ENCODE measurements at places on chromosomes 12 and 14.

GRCh38 chr14:77565289-77565993 lies 51.0 kb downstream of the SPTLC2 start:
- no peak for DNase-seq

GRCh38 chr12:117114784-117115183 lies 15.6 kb upstream of the TESC start:
- DNase-seq: no peak

DNA sequence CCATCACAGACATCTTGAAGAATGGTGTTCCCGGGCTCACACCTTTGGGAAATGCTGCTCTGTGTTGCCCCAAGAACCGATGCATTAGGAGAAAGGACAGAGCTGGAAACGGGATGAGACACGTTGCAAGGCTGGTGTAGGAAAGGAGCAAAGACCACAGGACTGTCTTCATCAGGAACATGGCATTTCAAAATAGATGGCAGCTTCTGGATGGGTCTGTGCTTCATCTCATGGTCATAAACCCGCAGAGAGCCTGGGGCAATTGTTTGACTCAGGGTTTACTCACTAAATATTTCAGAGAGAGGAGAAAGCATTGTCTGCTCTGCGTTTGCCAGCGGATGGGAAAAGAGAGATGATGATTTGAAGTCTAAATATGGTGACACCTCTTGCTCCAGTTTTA lies 76.3 kb downstream of the CACNA1C start:
- DNase-seq: no peak

GRCh38 chr12:108399514-108399913 lies 60.4 kb upstream of the CMKLR1 start:
- peak; percentile 76 for DNase-seq

DNA sequence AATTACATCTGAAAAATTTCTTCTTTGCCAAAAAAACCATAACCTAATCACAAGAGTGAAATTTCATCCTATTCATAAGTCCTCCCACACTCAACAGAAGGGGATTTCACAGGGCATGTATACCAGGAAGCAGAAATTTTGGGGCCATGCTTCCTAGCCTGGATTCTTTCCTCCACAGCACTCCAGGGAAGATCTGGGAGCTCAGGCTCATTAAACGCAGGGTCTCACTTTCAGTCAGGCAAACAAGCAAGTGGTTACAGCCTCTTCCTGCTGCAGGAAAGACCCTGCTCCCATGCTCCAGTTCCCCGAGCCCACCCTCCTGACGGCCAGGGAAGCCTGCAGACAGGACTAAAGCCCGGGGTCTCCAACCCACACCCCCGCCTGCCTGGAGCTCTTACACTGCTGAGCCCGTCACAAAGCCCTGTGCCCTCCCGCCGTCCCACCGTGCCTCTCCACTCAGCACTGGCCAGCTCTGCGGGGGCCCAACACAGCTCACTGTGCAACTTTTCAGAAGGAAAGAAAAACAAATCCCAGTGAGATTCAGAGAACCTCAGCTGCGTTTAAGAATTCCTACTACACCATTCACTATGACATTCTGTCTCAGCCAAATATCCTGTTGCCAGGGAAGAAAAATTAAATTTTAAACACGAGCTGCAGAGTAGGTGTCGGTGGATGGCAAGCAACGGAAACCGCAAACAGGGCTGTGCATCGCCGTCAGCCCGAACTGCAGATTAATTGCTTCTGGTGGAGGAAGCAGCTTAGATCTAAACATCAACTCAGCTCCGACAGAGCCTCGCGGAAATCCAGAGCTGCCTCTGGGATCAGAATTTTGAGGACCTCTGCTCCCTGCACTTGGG lies 106.7 kb upstream of the SFSWAP start:
- no peak for DNase-seq

DNA sequence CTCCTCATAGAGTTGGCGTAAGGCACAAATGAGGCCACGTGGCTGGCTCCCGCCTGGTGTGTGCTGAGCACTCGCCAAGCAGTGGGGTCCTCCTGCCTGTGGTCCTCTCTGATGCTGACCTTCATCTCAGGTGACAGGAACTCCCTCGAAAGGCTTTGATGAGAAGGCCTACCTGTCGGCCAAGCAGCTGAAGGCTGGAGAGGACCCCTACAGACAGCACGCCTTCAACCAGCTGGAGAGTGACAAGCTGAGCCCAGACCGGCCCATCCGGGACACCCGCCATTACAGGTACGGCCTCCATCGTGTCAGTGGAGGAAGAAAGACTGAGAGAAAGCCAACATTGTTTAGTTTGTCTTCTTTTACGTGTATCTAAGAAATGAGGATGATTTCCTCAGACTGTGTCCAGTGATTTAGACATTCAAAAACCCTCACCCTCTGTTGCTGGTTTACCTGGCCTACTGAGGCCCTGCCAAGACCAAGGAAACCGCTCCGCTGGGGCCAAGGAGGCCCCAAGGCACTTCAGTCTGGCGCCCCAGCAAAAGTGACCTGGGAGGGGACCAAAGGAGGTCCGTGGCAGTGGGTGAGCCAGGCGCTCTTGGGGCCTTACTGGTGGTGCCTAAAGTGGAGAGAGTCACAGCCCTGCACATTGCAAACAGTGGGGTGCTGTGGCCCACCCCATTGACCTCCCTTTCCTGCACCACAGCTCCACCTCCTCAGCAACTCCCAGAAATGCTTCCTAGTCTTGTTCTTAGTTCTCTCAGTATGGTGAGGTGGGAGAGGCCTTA lies 60.8 kb downstream of the GALNT16 start:
- DNase-seq: no peak

DNA sequence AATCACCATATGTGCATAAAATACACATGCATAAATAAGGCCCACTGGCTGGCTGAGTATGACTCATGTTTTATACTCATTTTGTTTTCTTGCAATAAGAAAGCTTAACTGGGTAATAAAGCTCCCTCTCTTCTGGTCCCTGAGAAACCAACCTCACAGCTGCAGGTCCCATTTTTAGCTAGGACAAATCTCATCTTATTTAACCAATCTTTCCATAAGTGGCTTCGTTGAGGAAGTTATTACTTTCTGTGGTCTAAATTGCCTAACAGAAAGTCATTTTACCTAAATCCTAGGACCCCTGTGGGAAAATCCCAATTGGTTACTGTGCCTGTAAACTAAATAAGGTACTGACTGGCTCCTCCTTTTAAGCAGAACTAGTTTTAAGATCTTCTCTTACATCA lies 232.8 kb upstream of the FBXO33 start:
- DNase-seq: no peak

DNA sequence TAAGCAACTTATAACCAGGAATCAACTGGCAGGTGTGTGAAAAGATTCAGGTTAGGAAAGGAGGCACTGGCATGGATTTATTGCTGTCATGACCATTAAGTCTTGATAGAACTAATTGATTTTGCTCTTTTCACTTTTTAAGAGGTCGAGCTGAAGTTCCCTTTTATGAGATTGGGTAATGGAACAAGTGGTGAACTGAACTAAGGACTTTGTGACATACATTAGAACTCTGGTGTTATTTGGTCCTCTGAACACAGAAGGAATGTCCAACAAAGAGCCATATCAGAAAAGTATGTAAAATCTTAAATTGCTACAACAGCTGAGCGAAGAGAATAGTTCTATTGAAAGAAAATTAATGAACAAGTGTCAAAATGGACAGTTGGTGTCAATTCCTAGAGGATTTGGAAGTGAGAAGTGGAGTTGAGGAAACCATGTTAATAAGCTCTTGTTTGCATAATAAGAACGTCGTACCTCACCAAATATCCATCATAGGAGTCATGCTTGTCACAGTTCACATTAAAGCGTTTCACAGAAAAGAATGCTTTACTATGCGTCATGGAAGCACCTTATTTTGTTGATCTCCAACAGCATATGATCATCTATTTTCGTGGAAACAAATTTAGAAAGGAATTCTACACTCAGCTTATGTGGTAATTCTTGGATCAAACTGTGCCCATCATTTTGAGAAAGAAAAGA lies 8.4 kb upstream of the MYF6 start:
- DNase-seq: peak; percentile 72

- peak; percentile 69 for DNase-seq
Measured at GRCh38 chr12:75868501-75868900, 163.1 kb downstream of the PHLDA1 start.

DNA sequence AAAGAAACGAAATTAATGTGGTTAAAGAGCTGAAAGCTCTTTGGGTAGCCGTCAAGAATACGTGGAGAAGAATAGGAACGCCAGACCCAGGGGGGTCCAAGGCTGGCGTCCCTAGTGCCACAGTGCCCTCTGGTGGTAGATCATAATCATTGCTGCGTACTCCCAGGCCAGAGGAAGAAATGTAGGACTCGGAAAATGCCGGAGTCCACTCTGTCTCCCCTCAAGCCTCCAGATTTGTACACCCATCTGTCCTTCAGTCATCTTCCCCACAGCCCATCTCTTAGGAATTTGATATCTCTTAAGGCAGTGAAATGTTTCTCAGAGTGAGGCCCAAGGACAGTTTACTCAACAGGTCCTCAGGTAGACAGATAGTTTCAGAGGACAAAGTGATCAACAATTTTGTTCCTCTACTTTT lies 25.4 kb upstream of the PLEKHG6 start:
- peak; percentile 73 for DNase-seq

GRCh38 chr12:62258941-62259630 lies 1.1 kb upstream of the USP15 start:
- no peak for DNase-seq

- DNase-seq: no peak
Measured at GRCh38 chr14:20524027-20524426, 18.7 kb downstream of the RNASE10 start.

GRCh38 chr12:133202493-133203343 lies 21.4 kb downstream of the ZNF268 start:
- DNase-seq: peak; percentile 13

DNA sequence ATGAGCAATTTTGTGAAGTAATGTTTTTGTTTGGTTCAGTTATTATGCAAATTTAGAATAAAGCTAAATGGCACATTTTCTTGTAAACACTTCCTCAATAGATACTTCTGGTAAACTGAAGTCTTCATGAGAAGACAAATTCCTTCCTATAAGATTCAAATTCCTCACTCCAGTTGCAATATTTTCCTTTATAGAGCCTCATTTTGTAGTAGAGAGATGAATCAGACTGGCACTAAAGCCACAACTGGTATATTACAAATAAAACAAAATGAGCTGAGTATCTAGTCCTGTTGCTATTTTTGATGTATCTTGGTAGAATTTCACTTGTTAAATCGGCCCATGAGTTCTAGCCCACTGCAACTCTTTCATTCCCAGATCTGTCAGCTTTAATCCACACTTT lies 5.5 kb downstream of the LGR5 start:
- DNase-seq: no peak

GRCh38 chr14:68145036-68145435 lies 325.5 kb downstream of the RAD51B start:
- DNase-seq: peak; percentile 95

- DNase-seq: no peak
Measured at GRCh38 chr14:45633220-45633984, 380.4 kb upstream of the MIS18BP1 start.

Data from myocyte (in vitro differentiated cells).